ENCODE measurements at places on chromosomes 6 and 20. TPM values are rescaled to one million over a fixed set of nuclear protein-coding genes. Genes with fewer than 3 reads are reported as not detected.

- DNase-seq, result no peak
Measured at GRCh38 chr6:36505744-36506534, 41.3 kb downstream of the STK38 start.

DNA sequence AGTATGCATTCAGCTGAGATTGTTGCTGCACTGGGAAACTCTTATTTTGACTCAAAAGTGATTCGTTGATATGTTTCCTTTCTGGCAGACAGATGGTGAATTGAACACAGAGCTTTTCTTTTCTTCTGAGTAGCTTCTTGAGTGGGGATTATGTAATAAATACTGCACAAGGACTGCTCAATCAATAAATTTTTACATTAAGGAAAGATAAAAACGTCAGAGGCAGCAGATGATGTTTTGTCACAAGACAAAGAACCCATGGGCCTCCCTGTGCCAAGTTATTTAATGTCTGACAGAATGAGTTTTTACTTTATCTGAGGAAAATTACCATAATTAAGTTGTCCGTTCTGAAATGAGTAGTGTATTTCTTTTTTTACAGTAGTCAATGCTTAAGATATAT, 460.3 kb downstream of the UTRN start:
- no peak for DNase-seq

- no peak for DNase-seq
Measured at GRCh38 chr6:156390621-156391020, 386.6 kb upstream of the ARID1B start.

DNA sequence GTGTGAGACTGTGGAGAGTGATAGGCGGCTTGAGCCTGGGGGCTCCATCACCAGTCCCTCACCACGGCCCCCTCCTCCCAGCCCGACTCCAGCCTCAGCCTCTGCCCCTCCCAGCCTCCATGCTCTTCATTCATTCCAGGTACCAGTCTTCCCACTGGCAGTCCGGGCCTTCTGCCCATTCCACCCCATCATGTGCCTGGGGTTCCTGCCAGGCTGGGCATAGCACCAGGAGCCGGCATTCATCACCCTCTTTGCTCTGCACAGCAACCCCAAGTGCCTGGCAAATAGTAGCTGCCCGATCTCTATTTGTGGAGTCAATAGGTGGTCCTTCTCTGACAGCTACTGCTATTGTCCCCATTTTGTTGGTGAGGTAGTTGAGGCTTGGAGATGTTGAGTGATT, 39.6 kb upstream of the GTSF1L start:
- DNase-seq, result no peak

DNA sequence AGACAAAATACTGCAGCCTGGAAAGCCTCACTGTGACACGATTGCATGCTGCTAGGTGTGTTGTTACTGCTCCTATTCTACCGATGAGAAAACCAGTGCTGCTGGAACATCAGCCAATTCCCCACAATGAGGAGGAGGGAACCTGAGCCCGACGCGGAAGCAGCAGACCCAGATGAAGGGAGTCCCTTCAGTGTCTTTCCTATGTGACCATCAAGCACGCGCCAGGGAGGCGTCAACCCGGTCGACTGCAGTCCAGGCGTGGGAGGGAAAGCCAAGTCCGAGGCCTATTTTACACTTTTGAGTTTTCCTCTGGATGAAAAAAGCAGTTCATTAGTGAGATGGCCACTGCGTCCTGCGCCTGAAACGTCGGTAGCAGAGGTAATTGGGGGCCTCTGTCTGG, 63.3 kb downstream of the STK35 start:
- DNase-seq, result no peak

- DNase-seq, result no peak
Measured at GRCh38 chr6:12149944-12150510, 137.9 kb downstream of the HIVEP1 start.

The DUSP15 gene
- 18.3 TPM for polyA plus RNA-seq

- DNase-seq, result no peak
Measured at GRCh38 chr6:106702451-106703110, 73.2 kb downstream of the QRSL1 start.

- DNase-seq, result no peak
Measured at GRCh38 chr6:139376604-139377218, 2.3 kb upstream of the CITED2 start.

DNA sequence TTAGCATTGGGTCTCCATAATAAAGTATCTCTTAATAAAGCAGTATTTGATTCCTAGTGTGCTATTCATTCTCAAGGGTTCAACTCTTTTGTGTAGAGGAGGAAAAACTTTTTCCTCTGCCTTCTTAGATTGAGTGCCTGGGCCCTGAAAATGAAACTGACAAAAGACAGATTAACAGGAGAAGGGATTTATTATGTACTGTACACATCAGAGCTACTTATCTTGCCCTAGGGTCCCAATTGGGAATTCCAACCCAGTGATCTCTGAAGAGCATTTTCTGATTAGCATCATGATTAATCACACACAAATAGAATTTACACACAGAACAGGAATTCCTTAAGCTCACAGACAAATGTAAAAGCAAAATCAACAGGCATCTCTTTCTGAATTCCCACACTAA, 128.9 kb downstream of the CD164 start:
- DNase-seq, result no peak

GRCh38 chr20:7879883-7880282, 60.4 kb downstream of the HAO1 start:
- DNase-seq, result no peak

The EBF4 gene
- 31.5 TPM for polyA plus RNA-seq

DNA sequence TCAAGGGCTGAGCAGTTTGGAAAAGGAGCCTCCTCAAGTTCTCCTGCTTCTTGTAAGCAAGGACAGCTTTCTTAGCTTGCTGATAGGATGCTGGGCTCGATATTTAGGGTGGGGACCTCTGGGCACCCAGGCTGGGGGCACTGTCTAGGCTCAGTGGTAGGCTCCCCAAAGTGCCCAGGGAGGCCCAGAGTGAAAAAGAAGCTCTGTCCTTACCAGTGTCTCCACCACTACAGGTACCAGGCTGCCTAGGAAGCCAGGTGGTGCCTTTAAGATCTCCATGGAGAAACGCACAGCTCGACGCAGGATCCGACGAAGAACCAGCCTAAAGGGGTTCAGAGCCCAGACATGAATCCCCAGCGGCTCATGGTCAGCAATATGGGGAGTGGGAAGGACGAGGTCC, 6.4 kb downstream of the AARS2 start:
- no peak for DNase-seq

GRCh38 chr6:162058281-162058875, 669.2 kb downstream of the PRKN start:
- DNase-seq, result peak; percentile 31

The C20orf141 gene
- not detected for polyA plus RNA-seq

- no peak for DNase-seq
Measured at GRCh38 chr20:60467078-60467477, 508.9 kb downstream of the CDH26 start.

DNA sequence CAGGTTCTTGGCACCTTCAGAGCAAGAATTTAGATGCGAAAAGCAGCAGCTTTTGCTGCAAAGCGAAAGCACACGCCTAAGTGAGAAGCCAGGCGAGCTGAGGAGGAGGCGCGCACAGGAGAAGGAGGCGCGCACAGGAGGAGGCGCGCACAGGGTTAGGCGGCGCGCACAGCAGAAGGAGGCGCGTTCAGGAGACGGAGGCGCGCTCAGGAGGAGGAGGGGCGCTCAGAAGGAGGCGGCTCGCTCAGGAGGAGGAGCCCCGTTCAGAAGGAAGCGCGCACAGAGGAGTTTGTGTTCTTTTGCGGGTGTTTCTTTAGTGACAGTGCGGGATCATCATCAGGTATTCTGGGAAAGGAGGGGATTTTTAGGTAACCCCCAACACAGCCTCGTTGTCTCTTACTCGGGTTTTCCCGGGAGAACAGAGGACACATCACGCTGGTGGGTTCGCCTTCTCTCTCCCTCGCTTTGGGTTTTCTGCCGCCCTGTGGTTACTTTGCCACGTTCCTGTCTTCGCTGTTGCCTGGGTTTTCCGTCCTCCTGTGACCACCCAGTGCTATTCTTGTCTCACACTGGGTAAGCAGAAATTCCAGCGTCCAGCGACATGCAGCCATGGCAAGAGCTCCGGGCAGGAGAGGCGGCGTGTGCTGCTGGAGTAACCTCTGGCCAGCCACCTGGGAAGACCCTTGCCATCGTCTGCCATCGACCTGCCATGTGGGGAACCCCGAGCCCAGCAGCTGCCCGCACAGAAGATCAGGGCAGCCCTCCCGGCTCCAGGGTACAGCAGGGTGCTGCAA, 47.0 kb downstream of the WDR27 start:
- DNase-seq, result peak; percentile 51

DNA sequence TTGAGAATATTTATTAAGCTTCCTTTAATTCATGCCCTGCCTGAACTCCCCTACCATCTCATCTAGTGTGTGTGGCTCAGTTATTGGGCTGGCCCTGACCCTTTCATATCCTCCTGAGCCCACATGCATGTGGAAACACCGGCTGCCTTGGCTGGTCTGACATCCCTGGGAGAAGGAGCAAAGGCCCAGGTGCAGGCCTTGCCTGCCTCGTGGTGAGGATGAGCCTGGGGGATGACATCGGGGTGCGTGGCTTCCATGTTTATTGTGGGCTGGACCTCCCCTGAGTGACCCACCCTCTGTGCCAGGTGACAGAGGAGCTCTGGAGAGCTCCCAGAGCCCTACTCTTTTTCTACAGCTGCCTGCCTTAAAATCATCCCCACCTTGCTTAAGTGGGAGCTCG, 69.1 kb downstream of the FOXA2 start:
- no peak for DNase-seq

DNA sequence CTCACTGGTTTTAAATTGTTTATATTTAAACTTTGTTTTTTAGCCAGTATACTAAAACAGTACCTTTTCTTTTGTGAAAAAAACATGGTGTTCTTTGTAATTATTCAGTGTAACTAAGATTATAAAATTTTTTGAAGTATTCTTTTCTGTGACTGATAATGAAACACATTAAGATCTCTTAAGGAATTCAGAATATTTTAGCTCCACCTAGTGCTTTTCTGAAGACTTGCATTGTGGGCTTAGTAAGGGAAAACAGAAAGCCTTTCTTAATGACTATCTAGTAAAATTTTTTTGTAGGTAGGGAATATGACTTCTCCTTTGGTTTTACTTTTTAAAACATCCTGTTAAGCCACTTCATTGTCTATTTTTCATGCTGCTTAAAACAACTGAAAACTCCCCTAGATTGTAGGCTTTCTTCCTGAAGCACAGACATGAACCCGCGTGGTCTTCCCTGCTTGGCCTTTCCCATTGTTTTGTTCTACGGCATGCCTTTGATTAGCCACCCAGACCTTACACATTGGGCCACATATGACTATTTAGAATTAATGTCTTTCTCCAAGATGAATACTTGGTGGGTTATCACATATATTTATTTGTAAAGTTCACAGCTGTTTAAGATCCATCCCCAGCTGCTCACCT, 72.1 kb downstream of the AFDN start:
- DNase-seq, result no peak

DNA sequence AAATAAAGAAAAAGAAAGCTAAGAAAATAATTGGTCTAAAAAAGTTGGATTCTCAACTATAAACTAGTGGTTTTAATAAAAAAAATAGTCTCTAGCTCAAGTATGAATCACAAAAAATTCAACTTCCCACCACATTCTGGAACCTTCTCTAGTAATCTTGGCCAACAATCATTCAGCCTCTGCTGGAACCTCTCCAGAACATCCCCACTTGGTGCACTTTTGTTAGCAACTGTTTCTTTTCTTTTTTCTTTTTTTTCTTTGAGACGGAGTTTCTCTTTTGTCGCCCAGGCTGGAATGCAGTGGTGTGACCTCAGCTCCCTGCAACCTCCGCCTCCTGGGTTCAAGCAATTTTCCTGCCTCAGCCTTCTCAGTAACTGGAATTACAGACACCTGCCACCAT, 35.7 kb downstream of the TXLNB start:
- no peak for DNase-seq

The LYRM2 gene
- 58.3 TPM for polyA plus RNA-seq

The TAB2 gene
- 82.9 TPM for polyA plus RNA-seq

- DNase-seq, result no peak
Measured at GRCh38 chr6:9848094-9848493, 566.8 kb downstream of the TFAP2A start.

GRCh38 chr6:126919947-126920346, 198.5 kb upstream of the RSPO3 start:
- DNase-seq, result no peak

DNA sequence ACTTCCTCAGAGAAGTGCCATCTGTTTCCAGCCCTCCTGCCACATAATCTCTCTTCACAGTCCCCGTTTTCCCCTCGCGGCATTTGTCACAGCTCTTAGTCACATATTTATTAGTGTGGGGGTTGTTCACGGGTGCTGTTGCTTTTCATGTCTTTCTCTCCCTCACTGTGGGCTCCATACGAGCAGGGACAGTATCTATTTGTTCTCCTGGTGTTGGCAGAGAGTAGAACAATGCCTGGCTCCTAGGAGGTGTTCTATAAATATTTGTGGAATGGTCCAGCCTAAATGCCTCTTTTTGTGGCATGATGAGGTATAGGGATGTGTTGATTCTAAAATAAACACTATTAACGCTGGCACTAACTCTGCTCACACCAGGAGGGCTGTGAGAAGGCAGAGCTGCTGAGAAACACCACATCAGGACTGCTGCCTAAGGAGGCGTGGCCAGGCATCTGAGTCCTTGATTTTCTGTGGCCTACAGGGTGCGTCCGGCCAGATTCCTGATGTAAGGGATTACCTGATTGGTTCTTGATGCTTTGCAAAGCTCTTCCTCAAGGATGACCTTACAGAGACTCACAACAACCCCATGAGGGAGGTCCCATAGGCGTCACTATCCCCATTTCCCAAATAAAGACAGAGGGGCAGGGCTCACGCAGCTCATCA, 219.8 kb upstream of the ARID1B start:
- no peak for DNase-seq

The PTCHD4 gene
- polyA plus RNA-seq, result 1.8 TPM

- no peak for DNase-seq
Measured at GRCh38 chr6:75272145-75272840, 12.3 kb downstream of the TMEM30A start.

GRCh38 chr6:2102316-2102883, 143.0 kb downstream of the GMDS start:
- DNase-seq, result no peak

The CNR1 gene
- polyA plus RNA-seq, result 1.1 TPM

GRCh38 chr6:135231469-135231844, 50.3 kb downstream of the MYB start:
- DNase-seq, result no peak

DNA sequence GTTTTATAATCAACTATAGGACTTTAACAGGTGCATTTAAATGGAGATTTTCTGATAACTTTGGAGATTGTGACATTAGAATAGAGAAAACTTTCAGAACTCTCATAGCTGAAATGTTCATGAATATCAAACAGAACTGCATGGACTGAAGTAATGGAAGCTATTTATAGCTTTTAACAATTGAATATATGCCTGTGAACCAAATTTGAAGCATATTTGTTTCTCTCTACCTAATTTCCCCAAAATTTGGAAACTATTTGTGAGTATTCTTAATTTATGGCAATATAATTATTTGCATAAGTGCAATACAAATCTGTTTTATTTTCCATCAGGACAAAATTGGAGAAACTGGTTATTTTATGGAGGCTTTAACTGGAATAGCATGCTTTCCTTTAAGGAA, 96.6 kb downstream of the PLG start:
- DNase-seq, result no peak

The TNFRSF6B gene
- 1.4 TPM for polyA plus RNA-seq

The TP53TG5 gene
- 1.6 TPM for polyA plus RNA-seq

GRCh38 chr6:54327631-54328030, 19.4 kb downstream of the TINAG start:
- no peak for DNase-seq

- no peak for DNase-seq
Measured at GRCh38 chr6:125636671-125637070, 112.8 kb upstream of the HEY2 start.

All from right renal pelvis (tissue), 4 donors.